ENCODE measurements at places on chromosomes 5 and 9. TPM values are rescaled to one million over a fixed set of nuclear protein-coding genes. Genes with fewer than 3 reads are reported as not detected.

DIAPH1 gene
- total RNA-seq: 32.0 TPM

BARHL1 gene
- total RNA-seq: not detected

CTNND2 gene
- total RNA-seq: 1.7 TPM

PDZD2 gene
- total RNA-seq: 81.5 TPM

MEGF10 gene
- total RNA-seq: 0.78 TPM

IFNA21 gene
- not detected for total RNA-seq

DNA sequence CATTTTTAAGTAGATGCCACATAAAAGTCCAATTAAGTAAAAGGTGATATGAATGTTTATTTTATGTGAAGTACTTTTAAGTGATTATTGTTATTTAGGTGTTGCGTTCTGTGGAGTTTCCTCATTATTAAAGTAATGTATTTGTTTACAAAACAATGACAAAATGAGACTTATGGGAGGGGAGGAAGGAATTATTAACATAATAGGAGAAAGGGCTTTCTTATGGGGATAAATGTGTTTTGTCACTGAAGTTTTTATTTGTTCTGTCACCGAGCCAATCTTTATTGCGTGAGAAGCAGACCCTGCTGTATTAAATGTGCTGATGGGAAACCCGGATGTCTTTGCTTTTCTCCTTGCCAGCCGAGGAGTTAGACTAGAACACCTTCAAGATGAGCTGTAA lies 44.5 kb downstream of the TRIO start:
- no peak for DNase-seq

GRCh38 chr9:76419782-76420380 lies 25.7 kb upstream of the RFK start:
- DNase-seq: no peak

GRCh38 chr9:120941046-120941770 lies 14.6 kb upstream of the TRAF1 start:
- DNase-seq: no peak

DNA sequence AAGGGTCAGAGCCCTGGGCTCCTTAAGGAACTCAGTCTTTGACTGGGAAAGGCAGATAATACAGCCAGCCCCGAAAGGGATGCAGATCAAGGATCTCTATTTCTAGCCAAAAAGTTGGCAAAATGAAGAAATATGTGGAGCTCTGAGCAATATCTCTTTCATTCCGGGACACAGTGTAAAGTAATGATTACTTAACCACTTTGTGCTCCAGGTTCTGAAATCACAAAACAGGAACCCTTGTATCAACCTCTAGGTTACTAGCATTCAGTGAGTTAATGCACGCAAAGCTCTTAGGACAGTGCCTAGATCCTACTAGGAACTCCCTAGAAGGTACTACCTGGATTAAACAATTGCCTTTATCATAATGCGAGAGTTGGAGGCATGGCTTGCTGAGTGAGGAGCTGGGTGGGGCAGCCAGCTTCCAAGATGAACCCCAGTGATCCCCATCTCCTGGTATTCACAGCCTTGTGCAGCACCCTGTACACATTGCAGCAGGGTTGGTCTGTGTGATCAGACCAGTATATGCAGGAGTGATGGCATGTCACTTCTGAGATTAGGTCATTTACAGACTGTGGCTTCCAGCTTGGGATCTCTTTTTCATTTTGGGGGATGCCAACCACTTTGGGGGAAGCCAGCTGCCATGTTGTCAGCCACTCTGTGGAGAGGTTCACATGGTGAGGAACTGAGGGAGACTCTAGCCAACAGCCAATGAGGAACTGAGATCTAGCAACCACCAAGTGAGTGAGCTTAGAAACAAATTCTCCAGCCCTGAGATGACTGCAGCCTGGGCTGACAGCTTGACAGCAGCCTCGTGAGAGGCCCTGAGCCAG lies 103.1 kb upstream of the SLC44A1 start:
- no peak for DNase-seq

- no peak for DNase-seq
Observed at GRCh38 chr9:131565369-131565768, 20.0 kb downstream of the PRRT1B start.

GRCh38 chr9:14238079-14238478 lies 75.9 kb downstream of the NFIB start:
- DNase-seq: no peak

GRCh38 chr5:115350894-115351293 lies 54.4 kb upstream of the CCDC112 start:
- DNase-seq: no peak

DNA sequence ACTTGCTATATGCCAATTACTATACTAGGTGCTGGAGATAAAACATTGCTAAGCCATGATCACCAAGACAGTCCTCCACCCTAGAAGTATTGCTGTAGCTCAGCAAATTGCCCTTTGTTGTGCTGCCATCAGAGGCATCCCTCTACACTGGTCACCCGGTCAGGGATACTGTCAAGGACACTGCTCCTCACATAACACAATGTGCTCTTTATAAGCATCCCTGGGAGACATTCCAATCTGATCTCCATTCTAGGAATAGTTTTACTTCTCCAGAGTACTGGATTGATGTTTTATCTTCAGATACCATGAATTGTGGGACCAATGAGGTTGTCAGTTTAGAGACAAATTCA lies 10.4 kb upstream of the DNAJA1 start:
- DNase-seq: no peak

- peak; percentile 84 for DNase-seq
Observed at GRCh38 chr9:126989847-126990842, 75.6 kb downstream of the RALGPS1 start.

DNA sequence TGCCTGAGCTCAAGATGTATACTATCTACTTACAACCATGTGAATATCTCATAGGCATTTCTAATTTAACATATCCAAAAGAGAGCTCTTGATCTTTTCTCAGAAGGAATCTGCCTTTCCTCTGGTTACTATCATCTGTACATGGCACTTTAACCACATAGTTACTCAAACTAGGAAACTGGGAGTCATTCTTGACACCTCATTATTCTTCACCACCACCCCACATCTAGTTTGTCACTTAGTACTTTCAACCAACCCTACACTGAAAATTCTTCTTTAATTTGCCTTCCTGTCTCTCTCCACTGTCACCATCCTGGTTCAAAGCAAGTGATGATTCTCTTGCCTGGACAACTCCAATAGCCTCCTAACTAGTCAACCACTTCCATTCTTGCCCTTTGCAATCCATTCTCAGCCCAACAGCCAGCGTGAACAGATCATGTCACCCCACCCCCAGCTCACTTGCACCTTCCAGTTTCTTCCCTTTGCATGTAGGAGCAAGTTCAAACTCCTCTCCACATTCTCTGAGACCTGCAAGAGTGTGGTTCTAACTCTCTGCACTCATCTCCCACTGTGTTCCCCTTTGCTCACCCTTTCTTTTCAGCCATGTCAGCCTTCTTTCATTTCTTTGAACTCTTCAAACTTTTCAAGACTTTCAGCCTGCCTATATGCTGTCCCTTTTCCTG lies 17.3 kb upstream of the SMAD5 start:
- DNase-seq: no peak

DNA sequence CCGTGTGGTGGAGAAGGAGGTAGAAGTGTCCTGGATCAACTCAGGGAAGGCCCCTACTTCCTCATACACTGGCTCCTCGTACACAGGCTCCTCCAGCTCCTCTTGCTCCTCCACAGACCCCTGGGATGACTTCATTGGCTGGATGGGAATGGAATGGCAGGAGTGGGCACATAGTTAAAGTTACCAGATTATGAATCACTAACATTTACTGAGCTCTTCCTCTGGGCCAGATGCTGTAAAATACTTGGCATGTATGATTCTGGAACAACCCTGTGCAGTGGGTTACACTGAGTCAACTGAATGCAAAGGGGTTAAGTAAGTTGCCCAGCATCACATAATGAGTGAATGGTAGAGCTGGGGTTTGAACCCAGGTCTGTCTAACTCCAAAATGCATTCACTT lies 3.1 kb upstream of the FCHSD1 start:
- no peak for DNase-seq

- DNase-seq: no peak
Observed at GRCh38 chr9:16921855-16922254, 51.4 kb upstream of the BNC2 start.

- no peak for DNase-seq
Observed at GRCh38 chr9:129012343-129012742, 15.8 kb downstream of the SH3GLB2 start.

DNA sequence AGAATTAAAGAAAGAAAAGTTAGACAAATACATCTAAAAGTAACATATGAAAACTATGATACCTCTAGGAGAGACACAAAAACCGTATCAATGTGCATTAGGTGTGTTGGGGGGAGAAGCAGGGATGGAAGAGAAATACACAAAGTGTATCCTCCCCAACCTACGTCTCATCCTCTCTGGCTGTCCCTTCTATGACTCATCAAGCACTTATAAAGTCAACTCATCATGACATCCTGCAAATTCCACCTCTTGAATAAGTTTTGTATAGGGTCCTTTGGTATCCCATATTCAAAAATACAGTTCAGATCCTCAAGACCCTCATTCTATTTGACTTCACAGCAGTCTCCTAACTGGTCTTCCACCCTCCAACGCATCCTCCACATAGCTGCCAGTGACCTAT lies 917.6 kb upstream of the DMAC1 start:
- no peak for DNase-seq

DNA sequence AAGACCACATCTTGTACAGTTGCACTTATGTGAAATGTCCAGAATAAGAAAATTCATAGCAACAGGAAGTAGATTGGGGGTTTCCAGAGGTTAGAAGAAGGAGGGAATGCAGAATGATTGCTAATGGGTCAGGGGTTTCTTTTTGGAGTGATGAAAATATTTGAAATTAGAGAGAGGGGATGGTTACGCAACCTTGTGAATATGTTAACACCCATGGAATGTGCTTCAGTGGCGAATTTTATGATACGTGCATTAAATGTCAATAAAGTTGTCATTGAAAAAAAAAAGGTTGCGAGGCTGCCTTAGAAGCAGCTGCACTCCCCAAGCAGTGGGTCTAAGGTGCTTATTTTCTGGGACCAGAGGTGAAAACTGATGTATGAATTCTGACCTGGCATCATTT lies 64.4 kb upstream of the SUB1 start:
- DNase-seq: no peak

DNA sequence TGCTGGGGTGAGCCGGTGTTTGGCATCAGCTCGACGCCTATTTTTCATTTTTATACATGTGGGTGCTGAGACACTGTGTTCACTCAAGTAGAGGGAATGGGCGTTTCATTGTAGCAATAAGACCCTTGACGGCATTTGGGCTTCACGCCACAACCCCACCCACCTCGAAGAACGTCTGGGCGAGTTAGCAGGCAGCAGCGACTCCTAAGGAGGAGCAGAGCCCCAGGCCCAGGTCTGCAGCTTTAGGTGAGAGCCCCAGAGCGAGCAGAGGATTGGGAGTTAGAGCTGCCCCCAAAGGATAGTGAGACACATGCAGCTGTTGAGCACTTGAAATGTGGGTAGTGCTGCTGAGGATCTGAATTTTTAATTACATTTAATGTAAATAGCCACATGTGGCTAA lies 1.6 kb upstream of the ZFP62 start:
- DNase-seq: no peak

- no peak for DNase-seq
Observed at GRCh38 chr9:89550346-89550927, 52.5 kb upstream of the SEMA4D start.
